ENCODE measurements at places on chromosomes 6 and 20.

DNA sequence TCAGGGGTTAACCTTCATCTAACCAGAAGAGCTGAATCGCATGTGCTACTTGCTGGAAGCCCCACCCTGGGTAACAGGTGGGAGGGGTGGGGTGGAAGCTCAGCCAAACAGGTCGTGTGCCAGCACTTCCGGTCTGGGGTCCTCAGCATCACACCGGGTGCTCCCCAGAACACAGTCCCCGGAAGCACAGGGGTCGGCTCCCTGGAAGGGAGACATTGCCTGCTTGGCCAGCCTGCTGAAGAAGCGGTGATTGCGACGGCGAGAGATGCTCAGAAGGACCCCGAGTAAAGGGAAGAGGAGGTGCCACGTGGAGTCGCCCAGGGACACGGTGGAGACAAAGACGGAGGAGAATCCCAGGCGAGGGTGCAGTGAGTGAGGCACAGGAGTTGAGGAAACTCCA, 36.5 kb downstream of the MYT1 start:
- no peak for DNase-seq

GRCh38 chr20:46400253-46400652, 6.2 kb downstream of the ELMO2 start:
- no peak for DNase-seq

GRCh38 chr20:50504231-50504823, 5.9 kb upstream of the PTPN1 start:
- no peak for DNase-seq

DNA sequence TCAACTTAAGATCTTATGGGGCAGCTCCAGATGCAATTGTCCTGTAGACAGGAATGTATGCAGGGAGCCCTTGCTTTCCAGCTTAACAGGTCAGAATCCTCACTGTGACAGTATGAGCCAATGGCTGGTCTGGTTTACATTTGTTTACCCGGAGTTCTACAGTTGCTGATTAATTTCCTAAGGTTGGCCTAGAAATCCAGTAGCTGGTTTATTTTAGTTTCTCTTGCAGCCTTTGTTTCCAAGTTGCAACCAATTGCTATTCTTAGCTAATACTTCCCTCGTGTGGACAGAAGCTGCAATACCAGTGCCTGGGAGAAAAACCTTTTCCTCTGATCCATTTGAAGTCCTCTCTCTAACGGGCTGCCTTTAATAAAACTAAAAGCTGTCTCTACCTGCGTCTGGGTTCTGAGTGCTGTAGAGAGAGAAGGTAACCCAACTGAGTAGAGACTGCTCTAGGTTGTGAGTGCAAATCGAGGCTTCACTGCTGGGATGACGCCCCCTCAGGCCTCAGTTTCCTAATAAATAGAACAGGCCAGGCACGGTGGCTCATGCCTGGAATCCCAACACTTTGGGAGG, 45.9 kb downstream of the ZNF217 start:
- DNase-seq, result peak; percentile 95

DNA sequence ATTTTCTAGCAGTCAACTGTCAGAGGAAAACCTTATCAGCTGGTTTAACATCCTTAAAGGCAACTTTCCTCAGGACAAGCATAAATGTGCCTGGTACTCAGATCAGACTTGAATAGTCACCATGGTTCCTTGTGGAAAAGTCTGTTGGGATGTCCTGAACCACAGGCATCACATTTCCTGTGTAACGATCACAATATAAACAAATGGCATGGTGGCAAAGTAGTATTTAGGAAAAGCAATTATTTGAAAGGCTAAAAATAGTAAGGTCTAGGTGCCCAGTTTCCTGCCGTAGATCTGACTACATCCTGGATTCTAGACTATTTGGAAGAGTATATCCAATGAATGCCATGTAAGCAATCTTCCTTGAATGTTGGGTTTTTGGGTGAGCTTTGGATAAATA, 271.9 kb upstream of the AGPAT4 start:
- no peak for DNase-seq

DNA sequence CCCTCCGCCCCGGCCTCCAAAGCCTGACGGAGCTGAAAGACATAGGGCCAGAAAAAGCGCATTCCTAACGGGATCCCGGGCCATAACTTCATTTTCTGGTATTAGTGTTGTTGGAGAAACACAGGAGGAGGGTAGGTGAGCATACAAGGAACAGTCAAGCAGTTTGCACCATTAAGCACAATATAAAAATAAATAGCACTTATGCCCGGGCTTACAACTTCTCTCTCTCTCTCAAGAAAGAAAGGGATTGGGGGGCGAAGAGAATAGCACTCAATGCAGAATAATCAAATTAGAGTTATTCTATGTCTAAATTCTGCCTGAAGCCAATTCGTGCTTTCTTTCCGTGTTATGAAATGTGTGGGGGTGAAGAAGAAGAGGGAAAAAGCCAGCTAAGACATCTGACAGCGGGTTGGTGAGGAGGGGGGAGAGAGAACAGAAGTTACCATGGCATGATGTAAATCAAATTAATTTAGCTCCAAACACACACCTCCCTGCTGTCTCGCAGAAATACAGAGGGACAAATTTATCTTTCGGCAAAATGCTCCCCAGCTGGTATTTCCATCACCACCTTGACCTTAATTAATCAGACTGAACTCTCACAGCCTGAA, 508 bp upstream of the METTL24 start:
- DNase-seq, result no peak

GRCh38 chr20:9615766-9616454, 101.5 kb downstream of the LAMP5 start:
- DNase-seq, result no peak

DNA sequence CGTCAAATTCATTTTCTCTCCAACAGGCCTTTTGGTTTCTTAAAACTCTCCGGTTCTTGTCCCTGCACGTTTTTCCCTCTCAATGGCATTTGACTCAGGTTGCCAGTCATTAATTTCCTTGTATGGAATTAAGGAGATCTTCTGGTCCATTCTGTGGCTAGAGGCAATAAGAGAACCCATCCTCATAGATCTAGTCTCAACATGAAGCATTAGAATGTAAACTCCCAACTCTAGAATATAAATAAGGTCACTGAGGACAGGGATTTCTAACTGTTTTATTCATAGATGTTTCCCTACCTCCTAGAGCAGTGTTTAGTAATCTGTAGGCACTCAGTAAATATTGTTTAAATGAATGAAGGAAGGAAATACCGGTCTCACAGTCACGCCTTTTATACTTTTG, 185.2 kb upstream of the FLRT3 start:
- no peak for DNase-seq

- DNase-seq, result peak; percentile 55
These were observed 125.4 kb upstream of the SAMD5 start for GRCh38 chr6:147382945-147383554.

DNA sequence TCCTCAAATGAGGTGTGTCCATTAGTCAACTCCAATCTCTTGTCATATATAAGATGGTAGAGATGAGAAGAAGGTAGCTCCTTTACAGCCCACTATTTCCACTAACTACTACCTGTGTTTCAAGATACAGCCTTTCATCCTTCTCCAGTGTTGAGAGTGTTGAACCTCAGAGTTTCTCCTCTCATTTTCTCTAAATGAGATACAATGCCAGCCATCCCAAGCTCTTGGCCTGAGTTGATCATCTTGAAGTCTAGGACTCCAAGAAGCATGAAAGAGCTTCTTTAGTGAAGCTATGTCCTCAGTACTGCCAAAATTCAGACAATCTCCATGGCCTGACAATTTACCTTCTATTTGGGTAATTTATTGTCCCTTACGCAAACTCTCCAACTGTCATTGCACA, 548 bp upstream of the HLA-DRA start:
- DNase-seq, result no peak

- no peak for DNase-seq
These were observed 43.3 kb downstream of the FYN start for GRCh38 chr6:111829998-111830397.

GRCh38 chr6:123771126-123771525, 32.5 kb upstream of the NKAIN2 start:
- no peak for DNase-seq

- no peak for DNase-seq
These were observed 265.3 kb upstream of the MMS22L start for GRCh38 chr6:97548354-97548753.

- peak; percentile 64 for DNase-seq
These were observed 22.2 kb downstream of the RREB1 start for GRCh38 chr6:7129784-7130569.

DNA sequence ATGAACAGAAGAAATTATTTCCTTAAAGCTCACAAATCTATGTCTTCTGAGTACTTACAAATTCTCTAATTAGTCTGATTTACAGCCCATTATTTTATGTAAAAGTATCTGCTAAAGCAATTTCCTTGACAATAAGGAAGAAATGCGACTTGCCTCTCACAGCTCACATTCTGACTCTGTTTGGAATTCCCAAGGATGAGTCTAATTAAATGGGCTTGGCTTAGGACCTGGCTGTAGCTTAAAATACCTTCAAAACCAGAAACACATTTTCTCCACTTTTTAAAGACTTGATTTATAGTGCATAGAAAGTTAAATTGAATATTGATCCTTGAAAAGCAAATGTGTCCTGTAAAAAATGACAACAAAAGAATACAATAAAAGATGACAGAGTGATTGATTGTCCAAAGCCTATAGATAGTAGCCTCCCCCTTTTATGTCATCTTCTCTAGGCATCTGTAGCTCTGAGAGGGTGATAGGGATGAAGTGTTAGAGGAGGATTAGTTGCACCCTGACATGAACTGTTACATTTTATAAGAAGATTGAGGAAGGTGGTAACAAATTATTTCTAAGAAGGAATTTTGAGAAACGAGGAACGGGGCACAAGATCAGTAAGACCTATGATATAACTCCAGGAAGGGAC, 118.9 kb downstream of the MACROD2 start:
- no peak for DNase-seq

Data from PC-3 (cell line).